Brain (organoid and tissue), 16 donors: ENCODE measurements at places on chromosomes 7 and 10. TPM values are rescaled to one million over a fixed set of nuclear protein-coding genes. Genes with fewer than 3 reads are reported as not detected.
A peak's percentile ranks its signal among the peaks of the same experiment; 100 is the strongest.

- DNase-seq: no peak
These were observed 129.9 kb downstream of the CFAP58 start for GRCh38 chr10:104483582-104483981.

Gene MYH16
- not detected for polyA plus RNA-seq

Gene SPDYE1
- not detected for polyA plus RNA-seq

GRCh38 chr10:14700546-14700945, 74.2 kb downstream of the FAM107B start:
- DNase-seq: no peak

DNA sequence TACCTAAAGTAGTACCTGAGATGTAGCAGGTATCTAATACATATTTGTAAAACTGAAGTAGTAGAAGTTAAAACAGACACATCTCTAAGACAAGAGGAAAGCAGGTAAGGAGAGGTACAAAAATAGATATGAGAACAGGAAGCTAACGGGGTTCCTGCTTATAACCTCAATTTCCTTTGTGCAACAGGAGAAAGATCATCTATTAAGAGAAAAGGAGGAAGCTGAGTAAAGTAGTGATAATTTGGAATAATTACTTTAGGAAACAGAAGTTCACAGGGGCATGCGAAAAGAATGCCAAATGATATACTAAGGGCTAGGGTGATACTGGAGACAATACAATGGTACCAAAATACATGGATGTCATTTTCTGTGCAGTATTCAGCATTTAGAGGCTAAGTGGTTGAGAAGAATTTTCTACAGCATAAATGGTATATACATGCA, 108.7 kb downstream of the NRBF2 start:
- DNase-seq: no peak

DNA sequence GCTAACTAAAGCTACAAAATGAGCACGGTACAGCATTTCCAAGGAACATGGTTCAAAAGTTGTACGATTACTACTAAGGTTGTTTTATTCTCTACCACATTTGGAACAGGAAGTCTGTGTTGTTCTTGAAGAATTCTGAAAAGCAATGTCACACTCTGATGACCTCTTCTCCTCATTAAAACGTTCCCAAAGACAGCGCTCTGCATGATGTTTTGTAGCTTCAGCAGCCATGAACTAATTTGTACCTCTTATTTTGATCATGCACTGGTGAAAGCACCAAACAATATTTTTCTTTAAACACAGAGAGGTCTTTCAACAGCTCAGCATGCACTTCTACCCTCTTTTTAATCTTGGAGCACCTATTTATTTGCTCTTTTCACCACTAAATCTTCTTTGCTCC, 75.0 kb upstream of the TES start:
- peak; percentile 96 for DNase-seq

DNA sequence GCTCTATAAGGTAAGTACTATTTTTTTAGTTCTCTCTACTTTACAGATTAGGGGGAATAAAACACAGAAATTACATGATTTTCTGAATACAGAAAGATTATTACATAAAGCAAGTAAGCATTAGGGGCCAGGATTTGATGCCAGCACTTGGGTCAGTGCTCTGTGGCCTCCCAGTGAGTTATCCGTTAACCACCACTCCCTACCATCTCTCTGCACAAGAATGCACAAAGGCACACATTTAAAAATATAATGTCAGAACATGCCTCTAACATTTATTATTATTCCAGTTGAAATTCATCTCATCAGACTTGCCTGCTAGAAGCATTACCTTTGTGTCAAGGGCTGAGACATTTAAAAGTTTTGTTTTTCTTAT, 59.0 kb downstream of the MET start:
- no peak for DNase-seq

Gene GIMAP4
- polyA plus RNA-seq: 8.7 TPM

DNA sequence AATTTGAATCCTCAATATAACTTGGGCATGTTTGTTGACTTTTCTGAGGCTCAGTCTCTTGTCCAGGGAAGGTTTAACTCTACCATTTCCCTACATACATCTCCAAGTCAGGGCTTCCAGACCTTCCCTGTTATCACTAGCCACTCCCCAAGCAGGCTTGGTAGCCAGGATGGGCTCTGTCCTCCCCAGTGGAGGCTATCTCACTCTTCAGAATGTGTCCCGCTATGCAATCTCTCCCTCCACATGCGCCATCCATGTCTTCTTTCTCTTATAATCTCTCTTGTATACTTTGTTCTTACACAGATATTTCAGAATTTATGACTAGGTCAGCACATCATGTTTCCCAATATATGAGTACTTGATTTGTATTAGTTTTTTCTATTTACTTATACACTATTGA, 310.4 kb downstream of the HGF start:
- no peak for DNase-seq

DNA sequence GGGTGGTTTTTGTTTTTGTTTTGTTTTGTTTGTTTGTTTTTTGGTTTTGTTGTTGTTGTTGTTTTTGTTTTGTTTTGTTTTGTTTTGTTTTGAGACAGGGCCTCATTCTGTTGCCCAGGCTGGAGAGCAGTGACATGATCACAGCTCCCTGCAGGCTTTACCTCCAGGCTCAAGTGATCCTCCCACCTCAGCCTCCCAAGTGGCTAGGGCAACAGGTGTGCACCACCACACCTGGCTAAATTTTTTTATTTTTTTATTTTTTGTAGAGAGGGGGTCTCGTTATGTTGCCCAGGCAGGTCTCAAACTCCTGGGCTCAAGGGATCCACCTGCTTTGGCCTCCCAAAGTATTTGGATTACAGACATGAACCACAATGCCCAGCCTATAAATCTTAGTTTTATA, 115.9 kb upstream of the NFE2L3 start:
- no peak for DNase-seq

Gene SHH
- 0.15 TPM for polyA plus RNA-seq

- DNase-seq: no peak
These were observed 50.2 kb upstream of the CALN1 start for GRCh38 chr7:72462311-72462710.

Gene GARIN1A
- polyA plus RNA-seq: not detected

DNA sequence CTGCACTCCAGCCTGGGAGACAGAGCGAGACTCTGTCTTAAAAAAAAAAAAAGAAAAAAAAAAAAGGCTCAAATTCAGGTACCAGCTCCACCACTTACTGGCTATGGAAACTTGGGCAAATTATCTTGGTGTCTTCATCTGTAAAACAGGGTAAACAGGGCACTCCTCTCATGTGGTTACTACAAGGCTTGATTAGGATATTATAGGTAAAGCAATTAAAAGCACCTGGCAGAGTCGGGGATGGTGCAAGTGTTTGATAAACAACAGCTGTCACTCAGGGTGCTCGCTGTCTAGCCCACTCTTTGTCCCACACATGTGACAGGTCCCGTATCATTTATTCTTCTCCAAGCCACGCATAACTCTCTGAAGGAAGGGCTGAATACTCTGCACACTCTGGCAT, 96.9 kb downstream of the SORBS1 start:
- DNase-seq: no peak

DNA sequence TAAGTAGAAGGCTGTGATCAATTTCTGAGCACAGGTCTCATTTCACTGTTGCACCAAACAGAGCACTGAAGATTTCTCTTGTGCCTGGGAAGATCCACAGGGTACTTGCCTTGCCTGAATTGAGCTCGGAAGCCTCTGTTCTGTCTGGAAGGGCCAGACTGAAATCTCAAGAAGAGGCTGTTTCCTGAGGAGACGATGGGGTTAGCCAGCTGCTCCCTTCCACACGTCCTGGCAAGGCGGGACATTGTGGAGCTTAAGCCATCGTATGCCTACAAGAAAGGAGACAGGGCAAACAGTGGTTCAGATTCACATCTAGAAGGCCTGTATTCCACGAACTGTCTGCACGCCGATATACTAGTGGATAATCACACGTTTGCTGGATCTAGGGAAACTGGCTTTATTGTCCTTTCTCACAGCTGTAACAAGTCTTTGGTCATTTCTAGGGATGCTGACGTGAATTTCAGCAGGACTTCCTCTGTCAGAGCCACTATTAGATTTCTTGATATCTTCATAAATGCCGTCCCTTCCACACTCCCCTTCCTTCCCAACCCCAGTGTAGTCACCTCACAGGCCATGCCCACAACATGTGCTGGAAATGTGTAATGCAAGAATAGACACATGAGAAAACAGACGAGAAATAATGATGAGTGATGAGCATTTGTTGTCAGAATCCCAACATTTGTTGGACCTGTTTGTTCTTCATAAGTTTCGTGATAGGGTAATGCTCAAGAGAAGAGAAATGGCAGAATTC, 137.2 kb upstream of the RSU1 start:
- DNase-seq: no peak

Gene ACSL5
- 5.0 TPM for polyA plus RNA-seq

DNA sequence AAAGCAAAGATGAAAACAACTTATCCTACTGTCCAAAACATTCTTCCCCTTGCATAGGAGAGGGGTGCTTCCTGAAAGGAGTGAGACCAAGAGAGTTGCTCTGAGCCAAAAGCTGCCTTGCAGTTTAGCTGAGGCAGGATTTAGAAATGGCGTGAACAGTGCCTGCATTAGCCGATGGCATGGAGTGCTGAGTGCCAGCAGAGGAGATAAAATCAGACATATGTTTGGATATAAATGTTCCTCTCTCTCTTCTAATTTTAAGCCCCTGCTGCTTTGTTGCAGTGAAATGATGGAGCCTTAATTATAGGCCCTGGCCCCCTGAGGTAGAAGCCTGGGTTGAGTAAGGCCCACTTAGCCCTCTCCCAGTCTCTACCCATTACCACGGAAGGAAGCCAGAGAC, 7.1 kb downstream of the LRRC4 start:
- DNase-seq: peak; percentile 72

DNA sequence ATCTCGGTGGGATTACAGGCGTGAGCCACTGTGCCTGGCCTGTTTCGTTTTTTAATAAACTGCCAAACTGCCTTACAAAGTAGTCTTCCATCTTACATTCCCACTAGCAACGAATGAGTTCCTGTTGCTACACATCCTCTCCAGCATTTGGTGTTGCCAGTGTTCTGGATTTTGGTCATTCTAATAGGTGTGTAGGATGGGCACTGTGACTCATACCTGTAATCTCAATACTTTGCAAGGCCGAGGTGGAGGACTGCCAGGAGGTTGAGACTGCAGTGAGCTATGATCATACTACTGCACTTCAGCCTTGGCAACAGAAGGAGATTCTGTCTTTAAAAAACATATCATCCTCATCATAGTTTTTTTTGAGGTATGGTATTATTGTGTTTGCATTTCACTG, 21.4 kb upstream of the RSBN1L start:
- DNase-seq: no peak

DNA sequence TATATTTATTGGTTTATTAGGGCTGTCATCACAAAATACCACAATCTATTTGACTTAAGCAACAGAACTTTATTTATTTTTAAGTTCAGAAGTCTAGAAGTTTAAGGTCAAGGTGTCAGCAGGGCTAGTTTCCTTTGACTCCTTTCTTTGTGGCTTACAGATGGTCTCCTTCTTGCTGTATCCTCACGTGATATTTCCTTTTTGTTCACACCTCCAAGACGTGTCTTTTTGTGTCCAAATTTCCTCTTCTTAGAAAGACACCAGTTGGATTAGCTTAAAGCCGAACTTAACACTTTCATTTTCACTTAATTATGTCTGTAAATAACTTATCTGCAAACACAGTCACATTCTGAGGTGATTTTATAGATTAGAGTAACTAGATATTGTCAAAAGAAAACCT, 631.4 kb upstream of the POT1 start:
- no peak for DNase-seq

GRCh38 chr10:121927318-121927840, 452 bp downstream of the ATE1 start:
- no peak for DNase-seq

Gene GATA3
- not detected for polyA plus RNA-seq

Gene LEP
- polyA plus RNA-seq: not detected

GRCh38 chr10:16195894-16196293, 240.9 kb upstream of the PTER start:
- no peak for DNase-seq

DNA sequence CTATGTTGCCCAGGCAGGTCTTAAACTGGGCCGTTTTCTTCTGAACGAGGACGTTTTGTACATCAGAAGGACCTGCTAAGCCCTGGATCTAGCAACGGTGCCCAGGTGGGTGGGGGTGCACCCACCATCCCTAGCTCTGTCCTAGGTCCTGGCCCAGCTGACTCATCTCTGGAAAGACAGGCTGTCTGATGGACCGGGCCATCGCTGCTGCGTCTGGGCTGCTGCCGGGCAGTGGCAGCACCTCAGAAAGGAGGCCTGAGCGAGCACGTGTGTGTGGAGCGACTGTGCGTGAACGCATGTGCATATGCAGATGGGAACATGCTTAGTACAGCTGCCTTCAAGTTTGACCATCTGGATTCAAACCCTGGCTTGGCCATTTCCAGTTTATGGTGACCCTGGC, 7.3 kb upstream of the ELFN1 start:
- no peak for DNase-seq

Gene TWNK
- 9.2 TPM for polyA plus RNA-seq

- DNase-seq: no peak
These were observed 30.9 kb downstream of the CDK1 start for GRCh38 chr10:60809157-60809556.

GRCh38 chr10:79344502-79345195, 2.6 kb upstream of the PPIF start:
- DNase-seq: no peak

- DNase-seq: peak; percentile 26
These were observed 95.1 kb downstream of the ITGA8 start for GRCh38 chr10:15624401-15625196.

Gene POM121L12
- not detected for polyA plus RNA-seq

DNA sequence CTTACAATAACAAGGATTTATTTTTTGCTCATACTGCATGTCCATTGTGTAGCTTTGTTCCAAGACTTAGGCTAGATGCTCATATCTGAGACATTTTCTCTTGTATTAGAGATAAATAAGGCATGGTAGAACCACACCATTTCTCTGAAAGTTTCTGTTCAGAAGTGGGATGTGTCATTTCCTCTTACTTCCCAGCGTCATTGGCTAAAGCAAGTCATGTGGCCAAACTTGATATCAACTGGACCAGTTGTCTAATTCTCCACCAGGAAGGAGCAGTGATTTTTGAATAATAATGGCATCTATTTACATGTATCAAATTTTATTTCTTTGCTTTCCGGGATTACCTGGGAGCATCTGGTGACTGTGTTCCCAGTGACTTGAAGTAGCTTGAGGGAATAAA, 38.3 kb downstream of the AHCYL2 start:
- no peak for DNase-seq

DNA sequence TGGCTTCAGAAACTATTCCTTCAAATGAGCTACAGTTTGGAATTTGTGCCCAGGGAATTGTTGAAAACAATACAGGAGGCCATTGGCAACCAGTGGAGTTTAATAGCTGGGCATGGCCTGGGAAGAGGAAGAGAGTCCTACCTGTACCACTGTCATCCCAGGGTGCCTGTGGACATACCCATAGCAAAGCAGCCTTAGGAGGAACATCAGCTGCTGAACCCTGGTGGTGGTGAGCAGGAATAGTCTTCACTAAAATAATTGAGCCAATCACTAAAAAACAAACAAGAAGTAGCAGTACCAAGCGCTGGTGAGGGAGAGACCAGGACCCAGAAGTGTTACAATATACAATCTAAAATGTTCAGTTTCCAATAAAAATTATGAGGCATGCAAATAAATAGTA, 14.5 kb downstream of the IGFBP1 start:
- no peak for DNase-seq
